Fibroblast of skin of right biceps (primary cell): ENCODE measurements at places on chromosomes 3 and 15.
A peak's percentile ranks its signal among the peaks of the same experiment; 100 is the strongest.

GRCh38 chr15:91408476-91409076, 308.5 kb downstream of the SV2B start:
- DNase-seq, result peak; percentile 47

DNA sequence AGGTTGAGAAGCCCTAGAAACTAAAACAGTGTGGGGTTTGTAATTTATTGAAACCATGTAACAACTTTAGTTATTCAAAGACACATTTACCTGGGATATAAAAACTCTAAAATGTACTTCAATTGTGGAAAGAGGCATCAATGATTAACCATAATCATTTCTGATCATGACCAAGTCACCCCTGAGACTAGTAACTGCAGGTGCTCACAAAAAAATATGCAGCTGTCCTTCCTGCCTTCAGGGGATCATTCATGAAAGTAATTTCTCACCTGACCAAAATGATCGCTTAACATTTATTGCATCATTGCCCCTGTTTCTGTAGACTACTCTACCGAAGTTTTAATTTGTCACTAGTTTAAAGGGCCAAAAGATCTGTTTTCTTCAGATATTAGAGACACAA, 9.0 kb downstream of the ACP3 start:
- no peak for DNase-seq

GRCh38 chr15:79900087-79900486, 3.3 kb upstream of the MTHFS start:
- no peak for DNase-seq

- DNase-seq, result no peak
These were observed 3.9 kb upstream of the MECOM start for GRCh38 chr3:169667166-169668071.

DNA sequence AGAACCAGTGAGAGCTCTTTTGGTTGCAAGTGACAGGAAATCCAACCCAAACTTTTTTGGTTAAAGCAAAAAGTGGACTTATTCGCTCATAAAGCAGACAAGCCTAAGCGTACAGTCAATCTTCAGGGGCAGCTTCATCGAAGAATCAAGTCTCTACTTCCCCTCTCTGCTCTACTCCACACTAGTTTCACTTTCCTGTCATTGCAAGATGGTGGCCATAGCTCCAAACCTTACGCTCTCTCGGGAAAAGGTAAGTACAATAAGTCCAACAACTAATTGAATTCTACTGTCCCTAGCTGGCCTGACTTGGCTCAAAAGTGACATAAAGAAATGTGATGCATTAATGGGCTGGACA, 24.9 kb upstream of the ZNF710 start:
- no peak for DNase-seq

DNA sequence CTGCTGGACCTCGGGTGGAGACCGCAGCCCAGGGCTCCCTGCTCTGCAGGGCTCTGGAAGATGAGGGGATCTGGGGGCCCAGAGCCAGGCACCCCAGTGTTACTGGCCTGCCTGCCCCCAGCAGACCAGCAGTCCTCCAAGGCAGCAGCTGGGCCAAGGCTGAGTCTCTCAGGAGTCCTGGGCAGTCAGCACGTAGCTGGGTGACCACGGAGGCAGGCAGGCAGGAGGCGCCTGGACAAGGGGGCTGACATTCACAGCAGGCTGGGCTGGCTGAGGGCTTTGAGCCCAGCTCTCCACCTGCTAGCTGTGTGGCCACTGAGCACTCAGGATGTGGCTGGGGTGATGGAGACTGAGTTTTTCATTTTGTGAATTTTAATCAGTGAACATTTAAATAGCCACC, 67.9 kb downstream of the IQSEC1 start:
- DNase-seq, result no peak

- DNase-seq, result peak; percentile 79
These were observed 178.5 kb downstream of the NR1D2 start for GRCh38 chr3:24123596-24123995.

DNA sequence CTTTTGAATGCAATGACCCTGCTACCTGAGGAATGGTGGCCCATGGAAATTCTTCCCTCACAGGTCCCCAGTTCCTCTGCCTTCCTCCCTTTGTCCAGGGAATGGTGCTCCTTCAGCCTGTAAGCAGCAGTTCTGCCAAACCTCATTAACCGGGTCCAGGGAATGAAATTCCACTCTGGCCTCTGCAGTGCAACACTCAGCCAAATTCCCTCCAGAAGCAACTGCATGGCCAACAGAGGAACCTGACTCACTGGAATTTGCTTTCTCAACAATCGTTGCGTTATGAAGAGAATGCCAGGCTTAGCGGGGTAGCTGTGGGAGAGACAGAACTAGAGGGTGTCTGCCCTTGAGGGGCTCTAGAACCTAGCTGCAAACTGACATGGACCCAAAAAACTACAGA, 449.4 kb upstream of the PROK2 start:
- DNase-seq, result peak; percentile 75
